Motor neuron (in vitro differentiated cells): ENCODE measurements at places on chromosomes 5 and 9. TPM values are rescaled to one million over a fixed set of nuclear protein-coding genes. Genes with fewer than 3 reads are reported as not detected.

The GRXCR2 gene
- total RNA-seq, result not detected in 2 replicates

The FBXL7 gene
- total RNA-seq, result 12.8 and 13.9 TPM in 2 replicates

The PCDHGA9 gene
- total RNA-seq, result 0.50 and 0.55 TPM in 2 replicates

The PLEKHG4B gene
- 4.3 and 4.4 TPM in 2 replicates for total RNA-seq

The ADCY2 gene
- total RNA-seq, result 18.6 and 19.4 TPM in 2 replicates

The BSPRY gene
- 0.15 and 0.43 TPM in 2 replicates for total RNA-seq

The PFDN1 gene
- total RNA-seq, result 70.1 and 72.9 TPM in 2 replicates

The FOXD4 gene
- total RNA-seq, result 1.1 TPM in 1 of 2 replicates, not detected in the other

The OLFM1 gene
- 64.8 and 68.6 TPM in 2 replicates for total RNA-seq

The GABRA1 gene
- total RNA-seq, result 2.5 TPM in 1 of 2 replicates, not detected in the other

The PCDHB3 gene
- 2.8 and 3.4 TPM in 2 replicates for total RNA-seq

The RAB3C gene
- total RNA-seq, result 99.3 and 105 TPM in 2 replicates

The DOCK2 gene
- total RNA-seq, result 0.18 and 1.3 TPM in 2 replicates

The TAF11L5 gene
- total RNA-seq, result 4.0 TPM in 1 of 2 replicates, not detected in the other

The SLC6A7 gene
- total RNA-seq, result 0.64 and 0.77 TPM in 2 replicates

The PCDHA5 gene
- total RNA-seq, result 3.1 and 5.3 TPM in 2 replicates

The EPB41L4A gene
- total RNA-seq, result 12.8 and 24.8 TPM in 2 replicates

The MRPL22 gene
- total RNA-seq, result 36.3 and 37.5 TPM in 2 replicates

The SPATA31E1 gene
- not detected in 2 replicates for total RNA-seq

The CSF1R gene
- 0.91 and 1.1 TPM in 2 replicates for total RNA-seq

The OR1J2 gene
- not detected in 2 replicates for total RNA-seq

The SH3RF2 gene
- total RNA-seq, result 0.42 TPM in 1 of 2 replicates, not detected in the other

The KCNN2 gene
- total RNA-seq, result 2.8 and 3.9 TPM in 2 replicates

The ANKRD34B gene
- total RNA-seq, result 0.24 and 0.28 TPM in 2 replicates

The ZNF354C gene
- 3.6 and 4.3 TPM in 2 replicates for total RNA-seq

The CTSV gene
- 2.2 and 2.5 TPM in 2 replicates for total RNA-seq

The FABP6 gene
- total RNA-seq, result not detected in 2 replicates
